Mesenteric fat pad (tissue), 1 donor: ENCODE measurements at places on chromosomes 2 and 18. TPM values are rescaled to one million over a fixed set of nuclear protein-coding genes. Genes with fewer than 3 reads are reported as not detected.
A peak's percentile ranks its signal among the peaks of the same experiment; 100 is the strongest.

DNA sequence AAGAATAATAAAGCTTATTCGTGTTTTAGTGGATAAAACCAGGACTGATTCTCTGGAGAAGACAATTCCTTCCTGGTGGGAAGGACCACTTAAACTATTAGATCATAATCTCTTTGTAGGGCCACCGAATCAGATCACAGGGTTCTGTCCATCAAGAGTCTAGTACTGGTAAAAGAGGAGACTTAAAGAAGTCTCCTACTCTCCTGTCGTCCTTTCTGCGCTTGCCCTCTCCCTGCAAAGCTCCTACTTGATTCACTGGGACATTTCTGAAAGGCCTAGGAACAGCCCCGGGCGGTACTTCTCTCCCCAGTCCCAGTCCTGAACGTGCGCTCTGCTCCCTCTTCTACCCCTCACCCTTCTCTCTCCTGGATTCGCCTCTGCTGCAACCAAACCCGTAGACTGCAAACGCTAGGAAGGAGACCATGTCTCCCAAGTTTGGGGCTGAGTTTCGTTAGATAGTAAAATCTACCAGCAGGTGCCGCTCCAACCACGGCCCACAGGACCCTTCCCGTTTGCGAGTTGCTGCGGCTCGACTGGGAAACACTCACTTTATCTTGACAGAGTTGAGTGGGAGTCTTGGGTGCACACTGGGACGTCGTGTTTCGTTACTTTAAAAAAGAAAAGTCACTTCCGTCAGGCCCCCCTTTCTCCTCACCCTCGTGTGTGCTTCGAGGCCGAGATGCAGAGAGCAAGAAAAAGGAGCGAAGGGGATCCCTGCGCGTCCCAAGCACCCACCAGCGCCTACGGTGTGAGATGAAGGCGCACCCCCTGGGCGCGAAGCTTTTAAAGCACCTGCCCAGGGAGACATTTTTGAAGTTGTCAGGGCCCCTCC, 923 bp downstream of the FIGLA start:
- DNase-seq: no peak

DNA sequence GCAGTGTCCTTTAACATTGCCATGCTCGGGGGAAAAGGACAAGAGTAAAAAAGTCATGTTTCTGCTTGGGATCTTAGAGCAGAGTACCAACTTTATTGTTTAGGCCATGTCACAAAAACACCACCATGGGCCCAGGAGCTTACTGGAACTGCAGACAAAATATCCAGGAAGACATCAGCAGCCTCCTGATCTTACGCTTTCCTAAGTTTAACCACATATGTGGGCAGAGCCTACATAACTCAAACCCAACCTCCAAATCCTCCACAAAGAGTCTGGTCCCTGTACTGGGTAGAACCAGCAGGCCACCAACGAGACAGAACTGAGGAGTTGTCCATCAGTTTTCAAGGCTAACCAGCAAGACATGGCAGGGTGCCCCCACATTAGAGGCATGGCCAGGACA, 10.3 kb downstream of the GALNT14 start:
- DNase-seq: peak; percentile 67

OSBPL6 gene
- total RNA-seq: 0.39 TPM

DNER gene
- 1.3 TPM for total RNA-seq

DNA sequence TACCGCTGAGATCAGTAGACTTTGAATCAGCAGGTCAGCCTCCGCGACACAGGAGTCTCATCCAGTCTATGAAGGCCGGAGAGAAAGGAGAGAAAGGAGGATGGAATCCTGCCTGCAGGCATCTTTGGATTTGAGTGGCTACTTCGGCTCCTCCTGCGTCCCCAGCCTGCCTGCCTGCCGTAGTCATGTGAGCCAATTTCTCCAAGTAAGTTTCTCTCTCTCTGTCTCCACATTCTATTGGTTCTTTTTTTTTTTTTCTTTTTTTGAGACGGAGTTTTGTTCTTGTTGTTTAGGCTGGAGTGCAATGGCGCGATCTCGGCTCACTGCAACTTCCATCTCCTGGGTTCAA, 16.7 kb downstream of the PDCD1 start:
- DNase-seq: peak; percentile 81

RUFY4 gene
- total RNA-seq: 0.42 TPM

DNA sequence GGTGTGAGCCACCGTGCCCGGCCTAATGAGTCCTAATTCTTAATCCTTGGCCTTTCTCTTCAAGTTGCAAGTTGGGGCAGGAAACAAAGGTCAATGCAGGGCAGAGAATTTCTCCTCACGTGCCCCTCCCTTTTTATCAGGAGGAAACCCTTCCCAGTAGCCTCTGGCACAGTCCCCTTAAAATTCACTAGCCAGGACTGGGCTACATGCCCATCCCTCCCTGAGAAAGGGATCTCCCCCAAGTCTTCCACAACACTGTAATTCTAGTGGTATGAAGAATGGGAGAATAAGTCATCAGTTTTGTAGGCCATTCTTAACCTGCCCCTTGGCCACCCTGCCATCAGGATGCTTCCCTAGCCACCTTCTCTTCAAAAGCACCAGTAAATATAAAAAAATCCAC, 42.2 kb downstream of the ARID5A start:
- DNase-seq: no peak

- DNase-seq: no peak
These were observed 52.7 kb upstream of the MAPK4 start for GRCh38 chr18:50507120-50507590.

DNA sequence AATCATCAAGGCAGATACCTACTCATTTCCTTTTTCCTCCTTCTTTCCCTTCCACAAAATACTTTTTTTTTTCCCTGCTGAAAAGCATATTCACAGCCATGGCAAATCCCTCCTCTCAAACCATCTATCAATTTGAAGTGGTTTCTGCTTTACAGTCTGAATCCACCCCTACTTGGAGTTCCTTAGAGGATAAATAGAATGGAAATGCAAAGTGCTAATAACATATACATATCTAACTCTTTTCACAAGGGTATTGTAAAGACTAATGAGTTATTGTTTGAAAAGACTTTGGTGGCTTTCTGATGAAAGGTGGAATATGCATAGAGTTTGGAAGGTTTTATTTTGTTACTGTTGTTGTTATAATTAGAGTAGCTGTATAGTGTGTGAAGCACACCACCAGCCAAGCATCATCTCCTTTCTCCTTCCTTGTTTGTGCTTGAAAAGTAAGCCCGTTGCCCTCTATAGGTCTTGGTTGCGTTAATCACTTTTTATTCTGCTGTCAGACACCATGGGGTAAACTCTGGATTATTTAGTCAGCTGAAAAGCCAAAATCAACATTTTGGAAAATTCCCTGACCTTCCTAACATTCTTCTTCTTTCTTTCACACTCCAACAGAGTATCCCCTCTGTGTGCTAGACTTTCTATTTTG, 2126.9 kb upstream of the CELF4 start:
- no peak for DNase-seq

- no peak for DNase-seq
These were observed 2.7 kb upstream of the BCL11A start for GRCh38 chr2:60556175-60556574.

GRCh38 chr2:172698041-172698863, 37.4 kb upstream of the RAPGEF4 start:
- no peak for DNase-seq

EFEMP1 gene
- 446 TPM for total RNA-seq

GBX2 gene
- total RNA-seq: not detected

CFC1 gene
- not detected for total RNA-seq

DNA sequence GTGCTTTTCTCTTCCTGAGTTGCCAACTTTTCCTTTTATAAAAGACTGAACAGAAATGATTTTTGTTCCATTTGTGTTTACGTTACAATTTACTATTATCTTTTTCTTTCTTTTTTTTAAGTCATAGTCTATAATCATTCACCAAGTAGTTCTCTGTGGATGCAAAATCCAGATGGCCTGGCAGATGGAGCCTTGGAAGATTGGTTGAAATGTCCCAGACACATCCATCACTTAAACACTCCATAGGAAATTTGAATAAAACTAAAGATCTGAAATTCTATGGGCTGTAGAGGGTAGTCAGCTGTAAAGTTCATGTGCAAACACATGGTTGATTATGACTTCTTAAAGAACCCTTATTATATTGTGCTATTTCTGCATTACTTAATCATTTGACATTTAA, 164.8 kb upstream of the DOCK10 start:
- DNase-seq: no peak

DNA sequence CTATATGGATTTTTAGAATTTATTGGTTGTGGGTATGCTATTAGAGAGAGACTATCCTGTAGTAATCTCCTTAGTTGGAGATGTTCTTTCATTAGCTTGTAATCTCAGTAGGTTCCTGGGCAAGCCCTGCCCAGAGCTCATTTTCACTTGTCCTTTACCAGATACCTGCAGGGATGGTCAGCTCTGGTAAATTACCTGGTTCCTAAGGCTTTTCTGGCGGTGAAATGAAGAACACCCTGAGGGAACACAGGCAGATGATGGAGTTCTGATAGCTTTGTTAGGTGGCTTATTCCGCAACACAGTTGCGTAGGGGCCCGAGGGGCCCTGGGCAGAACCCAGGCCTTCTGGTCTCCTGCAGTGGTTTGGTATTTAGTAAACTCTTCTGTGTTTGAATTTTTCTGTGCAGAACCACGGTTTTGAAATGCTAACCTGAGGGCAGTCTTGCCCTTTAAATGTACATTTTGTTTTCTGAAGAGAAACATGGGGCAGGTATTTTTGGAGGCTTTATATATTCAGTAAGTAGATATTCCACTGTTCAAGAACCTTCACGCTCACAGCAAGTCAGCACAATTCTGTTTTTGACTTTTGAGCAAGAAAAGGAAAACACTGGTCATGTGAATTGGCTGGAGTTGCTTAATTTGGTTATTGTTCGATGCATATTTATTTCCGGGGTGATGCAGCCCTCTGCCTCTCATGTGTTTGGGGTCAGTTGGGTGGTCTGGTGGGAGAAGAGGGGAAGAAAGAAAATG, 22.4 kb downstream of the ZNF532 start:
- no peak for DNase-seq

PRR30 gene
- not detected for total RNA-seq

PSMA8 gene
- not detected for total RNA-seq

GRCh38 chr2:135740206-135740605, 1.4 kb upstream of the UBXN4 start:
- DNase-seq: no peak

SAG gene
- total RNA-seq: not detected

DLX2 gene
- not detected for total RNA-seq

DNA sequence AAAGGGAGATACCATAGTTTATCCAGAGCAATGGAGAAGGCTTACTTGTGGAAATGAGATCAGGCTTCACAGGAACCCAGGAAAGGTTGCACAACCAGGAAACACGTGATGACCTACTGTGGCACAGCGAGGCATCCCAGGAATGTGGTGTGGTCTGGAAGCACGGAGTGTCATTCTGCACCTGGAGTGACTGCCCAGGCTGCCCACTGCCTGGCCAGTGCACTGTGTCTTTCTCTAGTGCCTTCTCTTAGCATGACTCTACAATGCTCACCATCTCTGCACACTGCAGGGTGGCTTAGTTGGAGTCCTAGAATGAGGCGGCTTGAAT, 48.9 kb downstream of the CHST9 start:
- no peak for DNase-seq

ICA1L gene
- 5.3 TPM for total RNA-seq

DYNAP gene
- not detected for total RNA-seq

- no peak for DNase-seq
These were observed 70.0 kb downstream of the ANKRD44 start for GRCh38 chr2:197240421-197241041.

GRCh38 chr18:13541621-13542519, 184.5 kb downstream of the FAM210A start:
- DNase-seq: peak; percentile 82

EML6 gene
- total RNA-seq: 2.4 TPM

ZAP70 gene
- 1.3 TPM for total RNA-seq

GRCh38 chr18:45621061-45621511, 5.8 kb downstream of the SLC14A2 start:
- no peak for DNase-seq

IL36B gene
- total RNA-seq: not detected

DNA sequence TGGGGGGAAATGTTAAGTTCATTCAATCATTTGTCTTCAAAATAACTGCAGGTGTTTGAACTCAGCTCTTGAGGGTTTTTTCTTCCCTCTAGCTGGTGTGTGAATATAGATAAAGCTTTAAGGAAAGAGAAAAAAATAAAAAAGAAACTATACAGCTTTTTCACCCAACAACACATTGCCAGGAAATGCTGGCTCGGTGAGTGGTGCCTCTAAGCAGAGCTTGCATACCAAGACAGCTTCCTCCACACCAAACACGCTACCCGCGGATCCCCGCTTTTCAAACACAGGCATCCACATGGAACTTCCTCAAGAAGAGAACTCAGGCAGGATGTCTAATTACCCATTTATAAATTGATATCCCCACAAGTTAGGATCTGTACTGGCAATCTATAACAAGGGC, 69.8 kb upstream of the TANK start:
- DNase-seq: no peak

- DNase-seq: no peak
These were observed 1081.2 kb downstream of the SOCS6 start for GRCh38 chr18:71370095-71370494.

GRCh38 chr2:23757686-23758433, 169.1 kb downstream of the ATAD2B start:
- DNase-seq: no peak

ZNF804A gene
- not detected for total RNA-seq

DNA sequence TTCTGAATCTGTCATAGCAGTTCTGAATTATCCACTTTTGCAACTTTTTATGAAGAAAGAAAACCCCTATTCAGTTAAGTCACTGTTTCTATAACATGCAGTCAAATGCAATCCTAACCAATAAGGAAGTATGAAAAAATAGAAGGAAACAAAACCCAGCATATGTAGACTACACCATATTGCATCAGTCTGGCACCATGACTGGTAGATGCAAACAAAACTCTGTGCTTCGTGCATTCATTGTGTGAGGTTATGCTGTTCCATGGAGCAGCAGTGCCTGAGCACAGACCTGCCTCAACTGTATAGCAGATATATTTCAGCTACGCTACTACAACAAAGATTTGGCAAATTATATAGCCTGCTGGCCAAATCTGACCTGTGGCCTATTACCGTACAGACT, 325.5 kb downstream of the LRP1B start:
- DNase-seq: no peak

FAM110C gene
- 1.4 TPM for total RNA-seq

CFAP65 gene
- total RNA-seq: not detected

GRCh38 chr2:95261602-95262001, 12.6 kb upstream of the PROM2 start:
- no peak for DNase-seq

- no peak for DNase-seq
These were observed 98.1 kb downstream of the WDSUB1 start for GRCh38 chr2:159188449-159188848.

NRP2 gene
- 66.7 TPM for total RNA-seq
